NCI-H1417 treated with DMSO at 0.1 percent for 48 hours (cell line): ENCODE measurements at places on chromosomes 1 and 21.

GRCh38 chr1:119822406-119822805 is 11.1 kb upstream of the REG4 start:
- DNase-seq = no peak

- DNase-seq = no peak
Observed at GRCh38 chr1:240739139-240739538, 127.2 kb upstream of the GREM2 start.

- DNase-seq = no peak
Observed at GRCh38 chr21:31184459-31184858, 146.2 kb upstream of the KRTAP19-8 start.

DNA sequence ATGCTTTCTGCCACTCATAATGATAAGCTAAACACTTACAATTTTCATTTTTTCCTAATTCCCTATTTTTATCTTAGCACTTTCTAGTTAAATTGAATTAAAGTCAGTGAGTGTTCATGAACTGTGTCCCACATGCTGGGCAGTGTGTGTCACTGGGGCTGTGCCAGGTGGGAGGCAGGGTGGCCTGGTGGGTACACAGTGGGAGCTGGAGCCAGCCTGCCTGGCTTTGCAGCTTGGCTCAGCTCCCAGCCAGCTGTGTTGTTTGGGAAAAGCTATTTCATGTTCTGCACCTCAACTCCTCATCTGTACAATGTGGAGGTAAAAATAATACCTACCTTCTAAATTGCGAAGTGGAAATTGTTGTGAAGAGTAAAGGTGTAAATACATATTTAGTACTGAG is 238.4 kb downstream of the PLA2G4A start:
- no peak for DNase-seq

- DNase-seq = no peak
Observed at GRCh38 chr1:27298632-27299384, 23.2 kb upstream of the TMEM222 start.
